ENCODE measurements at places on chromosomes 4 and X. TPM values are rescaled to one million over a fixed set of nuclear protein-coding genes. Genes with fewer than 3 reads are reported as not detected.

Gene PPEF2
- total RNA-seq, result 0.58 TPM

Gene IL3RA
- not detected for total RNA-seq

Gene DNAAF6
- not detected for total RNA-seq

DNA sequence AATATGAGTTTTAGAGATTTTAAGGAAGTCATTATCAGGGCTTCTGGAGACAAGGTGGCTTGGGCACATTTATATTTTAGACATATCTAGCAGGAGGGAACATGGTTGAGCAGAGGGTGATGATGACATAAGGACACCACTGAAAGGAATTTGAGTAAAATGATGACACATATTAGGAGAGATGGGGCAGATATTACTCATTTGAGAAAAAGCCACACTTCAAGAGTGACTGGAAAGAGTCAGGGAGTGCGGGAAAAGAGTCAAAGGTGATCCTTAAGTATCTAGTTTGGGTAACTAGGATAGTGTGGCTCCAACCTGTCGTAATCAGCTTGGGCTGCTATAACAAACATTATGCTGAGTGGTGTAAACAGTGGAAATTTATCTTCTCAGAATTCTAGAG is 377.7 kb downstream of the PACRGL start:
- H3K36me3 ChIP-seq, result no peaks in the 10 kb centered on the region
- no peak overlapping the region for H3K27ac ChIP-seq
- no peak for DNase-seq
- H3K4me1 ChIP-seq, result peaks cover 2% of the 10 kb centered on the region
- H3K4me3 ChIP-seq, result no peak overlapping the region
- no peaks in the 10 kb centered on the region for H3K27me3 ChIP-seq

DNA sequence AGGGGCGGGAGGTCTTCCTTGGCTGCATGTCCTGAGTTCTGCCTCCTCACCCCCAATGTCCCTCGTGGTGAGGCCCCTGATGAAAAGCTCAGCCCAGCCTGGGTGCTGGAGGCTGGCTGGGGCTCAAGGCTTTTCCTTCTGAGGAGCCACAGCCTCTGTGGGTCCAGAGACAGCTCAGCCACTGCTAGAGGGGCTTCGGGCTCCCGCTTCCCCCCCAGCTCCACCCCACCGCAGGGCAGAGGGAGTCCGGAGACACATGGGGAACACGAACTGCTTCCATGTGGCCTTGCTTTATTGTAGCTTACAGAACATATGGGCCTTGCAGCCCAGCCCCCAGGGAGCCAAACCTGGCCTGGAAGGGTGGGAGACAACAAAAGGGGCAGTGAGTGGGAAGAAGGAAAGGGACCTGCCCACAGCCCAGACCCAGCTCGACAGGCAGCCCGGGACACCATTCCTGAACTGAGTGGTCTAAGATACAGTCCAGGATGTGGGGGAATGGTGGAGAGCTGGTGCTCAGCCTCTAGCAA is 89.9 kb upstream of the NKX1-1 start:
- H3K4me1 ChIP-seq, result no peaks in the 10 kb centered on the region
- H3K36me3 ChIP-seq, result no peaks in the 10 kb centered on the region
- H3K27ac ChIP-seq, result no peak overlapping the region
- H3K4me3 ChIP-seq, result no peak overlapping the region
- DNase-seq, result no peak

GRCh38 chr4:17068392-17068791 is 169.9 kb upstream of the LDB2 start:
- no peaks in the 10 kb centered on the region for H3K4me1 ChIP-seq
- no peak for DNase-seq
- no peaks in the 10 kb centered on the region for H3K27me3 ChIP-seq
- H3K4me3 ChIP-seq, result no peak overlapping the region
- no peak overlapping the region for H3K27ac ChIP-seq

GRCh38 chr4:114479595-114479994 is 119.0 kb upstream of the UGT8 start:
- H3K4me1 ChIP-seq, result peaks cover 11% of the 10 kb centered on the region
- no peaks in the 10 kb centered on the region for H3K36me3 ChIP-seq
- DNase-seq, result peak; percentile 23
- H3K27ac ChIP-seq, result no peak overlapping the region
- H3K27me3 ChIP-seq, result no peaks in the 10 kb centered on the region

DNA sequence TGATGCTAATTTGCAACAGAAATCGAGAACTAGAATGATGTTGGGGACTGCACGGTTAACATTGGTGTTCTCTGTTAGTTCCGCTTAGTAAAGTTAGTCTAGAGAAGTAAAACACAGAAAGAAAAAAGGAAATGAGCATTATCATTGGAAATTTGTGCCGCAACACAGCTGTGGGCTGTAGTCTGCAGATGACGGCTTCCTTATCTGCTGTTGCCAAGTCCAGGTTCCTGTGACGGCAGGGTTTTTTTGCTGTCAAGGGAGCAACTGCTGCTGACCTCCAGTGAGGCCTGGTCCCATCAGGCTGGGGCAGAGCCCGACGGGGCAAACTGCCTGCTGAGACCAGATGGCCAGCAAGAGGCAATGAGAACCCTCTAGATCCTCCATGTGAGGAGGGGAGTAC is 38.9 kb upstream of the PHEX start:
- H3K4me3 ChIP-seq, result no peak overlapping the region
- no peaks in the 10 kb centered on the region for H3K27me3 ChIP-seq
- no peak overlapping the region for H3K27ac ChIP-seq
- H3K36me3 ChIP-seq, result peaks cover 4% of the 10 kb centered on the region
- H3K4me1 ChIP-seq, result no peaks in the 10 kb centered on the region

- no peak overlapping the region for H3K27ac ChIP-seq
- no peak overlapping the region for H3K4me3 ChIP-seq
- no peaks in the 10 kb centered on the region for H3K4me1 ChIP-seq
Measured at GRCh38 chr4:177778623-177779022, 336.4 kb upstream of the AGA start.

- no peak for DNase-seq
- no peak overlapping the region for H3K27ac ChIP-seq
- H3K4me1 ChIP-seq, result no peaks in the 10 kb centered on the region
- H3K36me3 ChIP-seq, result no peaks in the 10 kb centered on the region
Measured at GRCh38 chr4:99833756-99834155, 17.1 kb downstream of the DAPP1 start.

DNA sequence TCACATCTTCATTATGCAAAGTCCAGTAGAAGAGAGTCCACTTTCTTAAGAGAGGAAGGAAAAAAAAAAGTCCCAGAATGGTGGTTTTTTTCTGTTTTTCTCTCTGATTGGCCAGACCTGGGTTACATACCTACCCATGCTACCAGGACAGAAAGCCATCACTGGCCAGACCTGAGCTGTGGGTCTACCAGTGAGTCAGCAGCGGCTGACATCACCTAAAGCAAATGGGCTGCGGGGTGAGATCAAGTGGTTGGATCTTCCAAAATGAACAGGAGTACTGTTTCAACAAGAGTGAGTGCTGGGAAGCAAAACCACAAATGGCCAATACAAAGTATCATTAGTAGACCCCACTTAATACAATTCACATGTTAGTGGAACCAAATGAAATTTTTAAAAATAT is 1.6 kb upstream of the NDST3 start:
- DNase-seq, result peak; percentile 30
- peaks cover 10% of the 10 kb centered on the region for H3K27me3 ChIP-seq
- no peak overlapping the region for H3K27ac ChIP-seq
- H3K4me3 ChIP-seq, result peak overlapping the region; percentile 52
- peaks cover 9% of the 10 kb centered on the region for H3K4me1 ChIP-seq

- H3K27ac ChIP-seq, result no peak overlapping the region
- peak; percentile 6 for DNase-seq
- peaks cover 29% of the 10 kb centered on the region for H3K27me3 ChIP-seq
Measured at GRCh38 chr4:156972379-156973015, 898 bp upstream of the PDGFC start.

DNA sequence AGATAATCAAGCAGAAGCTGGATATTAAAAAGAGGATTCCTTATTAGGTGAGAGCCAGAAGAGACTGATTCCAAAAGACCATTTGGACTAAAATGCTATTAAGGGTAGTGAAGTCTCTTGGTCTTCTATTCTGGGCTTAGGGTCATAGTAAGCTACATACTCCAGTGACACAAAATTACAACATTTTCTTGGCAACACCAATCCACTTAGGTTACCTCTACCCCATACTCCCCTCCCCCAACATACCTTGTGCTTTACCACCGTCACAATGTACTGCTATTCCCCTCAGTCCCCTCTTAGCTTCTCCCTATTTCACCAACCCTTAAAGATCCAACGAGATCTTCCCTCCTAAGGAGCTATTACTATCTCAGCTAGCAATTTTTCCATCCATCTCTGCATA is 11.4 kb downstream of the RLIM start:
- H3K4me1 ChIP-seq, result peaks cover 16% of the 10 kb centered on the region
- no peak overlapping the region for H3K27ac ChIP-seq
- DNase-seq, result peak; percentile 15
- no peaks in the 10 kb centered on the region for H3K36me3 ChIP-seq
- no peak overlapping the region for H3K4me3 ChIP-seq

Measured in GM23338 (cell line).